ENCODE measurements at places on chromosomes 5 and 9.

- DNase-seq: no peak
Observed at GRCh38 chr5:146218168-146218567, 14.8 kb downstream of the RBM27 start.

- no peak for DNase-seq
Observed at GRCh38 chr9:86097510-86098224, 1.7 kb downstream of the GOLM1 start.

GRCh38 chr9:92480291-92480771 is 2.0 kb downstream of the ASPN start:
- DNase-seq: no peak

GRCh38 chr5:169416583-169417196 is 115.8 kb upstream of the SLIT3 start:
- DNase-seq: peak; percentile 58

DNA sequence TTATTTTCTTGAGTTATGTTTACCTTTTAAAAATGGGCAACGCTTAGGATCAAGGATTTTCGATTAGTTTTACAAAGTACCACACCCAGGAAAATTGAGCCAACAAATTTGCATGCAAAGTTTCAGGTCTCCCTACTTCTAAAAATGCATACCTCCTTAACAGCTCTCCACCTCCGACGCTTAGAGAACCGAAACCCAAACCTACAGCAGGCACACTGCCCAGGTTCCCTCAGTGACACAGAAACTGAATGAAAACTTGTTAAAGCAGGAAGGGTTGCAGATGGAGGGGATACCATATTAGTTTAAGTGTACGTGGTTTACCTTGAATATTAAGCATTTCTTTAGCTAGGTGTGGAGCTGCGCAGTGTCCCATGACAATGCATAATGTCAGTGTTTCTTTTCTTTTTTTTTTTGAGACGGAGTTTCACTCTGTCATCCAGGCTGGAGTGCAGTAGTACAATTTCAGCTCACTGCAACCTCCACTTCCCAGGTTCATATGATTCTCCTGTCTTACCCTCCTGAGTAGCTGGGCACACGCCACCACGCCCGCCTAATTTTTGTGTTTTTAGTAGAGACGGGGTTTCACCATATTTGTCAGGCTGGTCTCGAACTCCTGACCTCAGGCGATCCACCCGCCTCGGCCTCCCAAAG is 1.6 kb upstream of the SUB1 start:
- DNase-seq: no peak

- no peak for DNase-seq
Observed at GRCh38 chr5:172498431-172499129, 44.3 kb upstream of the SH3PXD2B start.

DNA sequence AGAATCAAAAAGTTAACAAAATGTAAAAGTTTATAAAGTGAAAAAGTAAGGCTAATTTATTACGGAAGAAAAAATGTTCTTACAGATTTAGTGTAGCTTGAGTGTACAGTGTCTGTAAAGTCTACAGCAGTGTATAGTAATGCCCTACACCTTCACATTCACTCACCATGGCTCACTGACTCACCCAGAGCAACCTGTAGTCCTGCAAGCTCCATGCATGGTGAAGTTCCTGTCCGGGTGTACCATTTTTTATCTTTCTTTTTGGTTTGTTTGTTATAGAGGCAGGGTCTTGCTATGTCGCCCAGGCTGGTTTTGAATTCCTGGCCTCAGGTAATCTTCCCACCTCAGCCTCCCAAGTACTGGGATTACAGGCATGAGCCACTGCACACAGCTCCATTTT is 93.6 kb downstream of the MED27 start:
- no peak for DNase-seq

DNA sequence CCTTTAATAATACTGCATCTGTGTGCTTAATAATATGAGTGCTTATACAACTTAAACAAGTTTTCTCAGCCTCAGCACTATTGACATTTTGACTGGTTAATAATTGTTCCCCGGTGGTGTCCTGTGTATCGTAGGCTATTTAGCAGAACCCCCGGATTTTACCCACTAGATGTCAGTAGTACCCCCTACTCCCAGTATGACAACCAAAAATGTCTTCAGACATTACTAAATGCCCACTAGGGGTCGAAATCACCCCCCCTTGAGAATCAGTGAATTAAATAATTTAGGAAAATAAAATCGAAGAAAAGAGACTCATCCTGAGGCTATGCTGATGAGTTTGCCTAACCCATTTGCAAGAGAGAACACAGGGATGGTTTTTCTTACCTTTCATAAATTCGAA is 166.3 kb downstream of the ATP10B start:
- DNase-seq: no peak

GRCh38 chr9:113215132-113215531 is 5.9 kb downstream of the FKBP15 start:
- DNase-seq: no peak

Data from HEK293T (cell line).